Mucosa of descending colon (tissue), 3 donors: ENCODE measurements at places on chromosomes 3 and 15. TPM values are rescaled to one million over a fixed set of nuclear protein-coding genes. Genes with fewer than 3 reads are reported as not detected.

GRCh38 chr15:58992181-58992580, 4.7 kb downstream of the RNF111 start:
- no peak for DNase-seq

- no peak for DNase-seq
These were observed 15.4 kb upstream of the BTLA start for GRCh38 chr3:112514527-112515128.

GRCh38 chr15:66429546-66429945, 42.8 kb downstream of the MAP2K1 start:
- DNase-seq = no peak

DNA sequence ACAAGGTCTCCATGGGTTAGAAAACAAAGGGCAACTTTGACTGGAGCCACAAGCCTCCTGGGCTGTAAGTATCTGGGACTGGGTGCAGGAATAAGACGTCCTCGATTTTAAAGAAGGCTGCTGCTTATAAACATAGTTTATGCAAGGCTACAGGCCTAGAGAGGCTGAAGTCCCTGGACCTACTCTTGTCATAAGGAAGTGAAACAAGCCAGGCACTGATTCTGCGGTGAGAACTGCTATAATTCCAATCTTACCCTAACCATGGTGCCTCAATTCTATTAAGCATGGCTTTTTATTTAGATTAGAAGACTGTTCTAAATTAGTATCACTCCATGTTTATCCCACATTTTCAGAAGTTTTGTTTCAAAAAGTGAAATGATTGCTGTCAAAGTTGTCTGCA, 777.6 kb downstream of the PLOD2 start:
- no peak for DNase-seq

DNA sequence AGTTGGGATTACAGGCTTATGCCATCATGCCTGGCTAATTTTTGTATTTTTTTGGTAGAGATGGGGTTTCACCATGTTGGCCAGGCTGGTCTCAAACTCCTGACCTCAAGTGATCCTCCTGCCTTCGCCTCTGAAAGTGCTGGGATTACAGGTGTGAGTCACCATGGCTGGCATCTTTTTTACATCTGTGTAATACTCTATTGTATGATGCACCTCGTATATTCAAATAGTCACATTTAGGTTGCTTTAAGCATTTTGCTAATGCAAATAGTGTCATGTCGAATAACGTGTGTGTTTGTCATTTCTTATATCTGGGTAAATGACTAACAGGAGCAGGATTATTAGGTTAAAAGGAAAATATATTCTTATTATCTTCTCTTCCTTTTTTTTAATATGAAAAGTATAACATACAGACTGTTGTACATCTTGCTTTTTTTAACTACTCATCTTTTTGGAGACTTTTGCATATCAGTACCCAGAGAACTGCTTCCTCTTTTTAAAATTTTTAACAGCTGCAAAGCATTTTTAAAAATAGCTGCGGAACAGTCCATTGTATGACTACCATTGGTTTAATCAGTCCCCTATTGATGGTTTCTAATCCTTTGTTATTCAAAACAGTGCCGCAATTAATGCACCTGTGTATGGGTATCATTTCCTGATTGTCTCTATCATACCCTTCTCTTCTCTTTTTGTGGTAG, 13.4 kb downstream of the SCAMP5 start:
- DNase-seq = no peak

- no peak for DNase-seq
These were observed 253.7 kb upstream of the TRIM42 start for GRCh38 chr3:140424211-140424610.

DNA sequence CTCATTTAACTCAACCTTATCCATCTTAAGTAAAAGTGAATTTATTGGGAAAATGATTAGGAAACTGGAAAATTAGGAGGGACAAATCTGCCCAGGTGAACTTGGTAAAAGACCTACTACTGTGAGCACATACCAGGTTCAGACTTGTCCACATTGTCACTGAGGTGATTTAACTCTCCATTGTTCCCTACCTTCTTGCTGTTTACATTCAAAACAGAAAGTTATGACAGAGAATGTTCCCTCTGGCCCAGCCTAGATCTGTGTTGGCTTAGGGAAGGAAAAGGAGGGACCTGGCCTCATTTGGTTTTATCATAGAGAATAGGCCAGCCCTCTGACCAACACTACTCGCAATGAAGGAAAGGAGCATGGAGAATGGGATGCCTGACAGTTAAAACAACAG, 117.6 kb downstream of the SATB1 start:
- DNase-seq = no peak

GRCh38 chr3:125129512-125129997, 73.8 kb upstream of the HEG1 start:
- DNase-seq = peak; percentile 61

DNA sequence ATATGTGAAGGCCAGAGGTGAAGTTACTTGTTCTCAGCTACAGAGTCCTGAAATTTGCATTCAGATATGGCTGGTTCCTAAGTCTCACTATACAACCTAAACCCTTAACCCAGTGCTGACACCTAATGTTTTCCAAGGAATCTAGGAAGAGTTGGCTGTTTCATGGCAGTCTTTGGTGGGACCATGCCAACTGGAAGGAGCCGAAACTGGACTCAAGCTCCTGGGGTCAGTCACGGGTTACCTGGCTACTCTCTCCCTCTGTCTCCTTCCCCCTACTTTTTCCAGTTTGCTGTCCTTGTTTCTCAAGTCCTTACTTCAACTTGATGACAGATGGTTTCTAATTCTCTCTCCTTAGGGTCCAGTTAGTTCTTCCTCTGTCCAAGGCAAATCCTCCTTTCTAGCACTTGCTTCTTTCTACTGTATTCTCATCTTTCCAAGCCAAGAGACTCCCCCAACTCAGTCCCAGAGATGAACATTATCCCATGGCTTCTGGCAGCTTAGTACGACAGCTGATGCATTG, 88.6 kb upstream of the COL6A5 start:
- DNase-seq = no peak

GRCh38 chr3:97810779-97811390, 10.9 kb upstream of the CRYBG3 start:
- no peak for DNase-seq

DNA sequence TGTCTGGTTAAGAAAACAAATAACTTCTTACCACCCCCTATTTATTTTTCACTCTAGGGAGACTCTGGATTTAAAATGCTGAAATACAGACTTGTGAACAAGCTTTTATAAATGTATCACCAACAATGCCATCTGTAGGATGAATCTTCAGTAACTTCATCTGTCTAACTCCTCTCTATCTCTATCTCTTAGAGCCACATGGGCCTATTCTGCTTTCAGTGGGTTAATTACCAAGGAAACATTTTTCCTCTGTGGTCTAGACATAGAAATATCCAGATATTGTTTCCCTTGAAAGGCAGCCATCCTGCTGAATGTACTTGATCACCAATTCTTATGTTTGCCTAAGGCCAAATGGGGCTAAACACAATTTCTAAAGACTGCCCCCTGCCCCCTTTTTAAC, 167.6 kb upstream of the COL8A1 start:
- no peak for DNase-seq

GRCh38 chr3:10775828-10776227, 40.2 kb upstream of the SLC6A11 start:
- no peak for DNase-seq

DNA sequence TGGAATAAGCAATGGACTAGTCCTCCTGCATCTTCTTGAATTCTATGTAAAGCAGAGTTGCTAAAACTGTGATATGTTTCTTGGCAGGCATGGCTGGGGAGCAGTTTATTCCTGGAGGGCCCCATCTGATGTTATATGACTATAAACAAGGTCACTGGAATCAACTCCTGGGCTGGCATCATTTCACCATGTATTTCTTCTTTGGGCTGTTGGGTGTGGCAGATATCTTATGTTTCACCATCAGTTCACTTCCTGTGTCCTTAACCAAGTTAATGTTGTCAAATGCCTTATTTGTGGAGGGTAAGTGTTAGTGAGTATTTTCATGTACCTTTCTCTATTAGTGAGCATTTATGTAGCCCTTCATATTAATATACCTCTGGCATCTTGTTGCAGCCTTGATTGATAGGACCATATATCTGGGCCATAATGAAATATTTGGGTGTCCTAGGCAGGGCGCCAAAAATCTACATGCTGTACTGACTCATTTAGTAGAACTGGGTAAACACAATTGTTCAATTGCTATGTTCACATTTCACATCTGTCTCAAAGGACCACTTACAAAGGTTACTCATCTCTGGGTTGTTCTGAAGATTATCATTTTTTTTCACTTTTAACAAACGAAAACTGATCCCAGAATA, 52.6 kb upstream of the ADGRG7 start:
- DNase-seq = no peak

DNA sequence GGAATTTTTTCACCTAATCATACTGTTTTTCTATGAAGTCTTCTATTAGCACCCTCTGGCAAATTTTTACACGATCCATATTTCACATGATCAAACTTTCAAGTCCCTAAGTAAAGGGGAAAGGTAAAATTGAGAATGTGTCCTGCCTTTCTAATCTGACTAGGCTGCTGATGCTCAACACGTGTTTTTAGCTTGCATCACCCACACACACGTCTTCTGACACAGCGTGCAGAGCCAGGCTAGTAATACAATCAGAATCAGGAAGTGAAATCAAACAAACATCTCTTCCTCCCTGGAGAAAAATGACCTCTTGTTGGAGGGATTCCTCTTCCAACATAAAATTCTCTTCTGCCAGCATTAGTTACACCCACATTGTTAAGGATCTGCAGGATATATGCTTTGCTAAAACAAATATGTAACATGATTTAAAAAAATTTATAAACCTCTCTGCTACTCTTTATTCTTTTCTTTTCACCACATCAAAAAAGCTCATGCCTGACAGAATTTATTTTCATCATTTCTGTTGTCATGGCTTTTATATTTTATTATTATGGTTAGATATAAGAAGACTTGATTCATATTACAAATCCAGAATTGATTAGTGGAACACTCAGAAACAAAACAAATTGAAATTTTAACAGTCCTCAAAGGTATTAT, 122.4 kb downstream of the RAP2B start:
- DNase-seq = no peak

DNA sequence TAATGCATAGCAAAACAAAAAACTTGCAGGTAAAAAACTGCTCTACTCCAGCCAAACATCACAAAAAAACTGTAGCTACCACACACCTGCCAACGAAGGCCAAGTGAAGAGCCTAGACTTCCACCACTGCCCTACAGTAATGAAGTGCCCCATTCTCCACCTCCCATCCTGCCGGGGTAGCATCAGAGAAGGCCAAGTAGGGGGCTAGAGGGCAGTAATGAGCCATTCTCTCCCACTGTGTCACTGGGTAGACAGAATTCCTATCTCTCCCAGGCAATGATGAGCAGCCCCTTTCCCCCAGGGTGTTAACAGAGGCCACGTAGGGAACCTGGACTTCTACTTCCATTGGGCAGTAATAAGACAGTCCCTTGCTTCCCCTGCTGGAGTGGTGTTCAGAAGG, 9.5 kb downstream of the SEC22C start:
- DNase-seq = peak; percentile 60

DNA sequence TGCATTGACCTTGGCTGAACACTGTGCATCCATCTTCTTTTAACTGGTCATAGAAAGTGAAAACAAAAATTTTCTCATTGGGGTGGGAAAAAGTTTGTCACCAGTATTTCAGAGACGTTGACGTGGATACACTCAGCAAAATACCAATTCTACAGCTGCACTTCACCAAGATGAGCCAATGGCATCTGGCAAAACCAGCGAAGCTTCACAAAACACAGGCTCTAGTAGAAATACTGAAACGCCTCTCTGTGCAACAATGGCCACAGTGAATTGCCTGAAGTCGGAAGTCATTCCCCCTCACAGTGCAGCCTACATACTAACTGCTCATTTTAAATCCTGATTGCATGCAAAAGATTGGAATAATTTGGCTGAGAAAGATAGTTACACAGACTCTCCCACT, 17.0 kb downstream of the PCYT1A start:
- DNase-seq = no peak

DNA sequence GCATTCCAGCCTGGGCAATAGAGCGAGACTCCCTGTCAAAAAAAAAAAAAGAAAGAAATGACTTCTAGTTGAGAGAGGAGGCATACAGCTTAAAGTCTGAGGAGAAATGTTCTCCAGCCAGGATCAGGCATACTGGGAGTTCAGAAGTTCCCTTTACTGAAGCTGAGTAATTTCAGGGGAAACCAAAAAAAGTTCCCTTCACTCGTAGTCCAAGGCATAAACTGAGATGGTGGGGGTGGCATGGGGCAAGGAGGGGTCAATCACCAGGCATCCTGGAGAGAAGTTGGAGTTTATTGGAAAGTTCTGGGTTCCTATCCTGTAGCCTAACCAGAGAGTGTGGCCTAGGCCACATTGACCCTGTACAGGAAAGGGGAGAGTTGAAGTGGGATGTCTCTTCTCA, 5.9 kb downstream of the GPX1 start:
- no peak for DNase-seq

- DNase-seq = no peak
These were observed 60.1 kb downstream of the IQSEC1 start for GRCh38 chr3:13013151-13013561.

- no peak for DNase-seq
These were observed 617.4 kb downstream of the SI start for GRCh38 chr3:164460851-164461250.

- no peak for DNase-seq
These were observed 36.4 kb upstream of the MYZAP start for GRCh38 chr15:57555270-57555669.

DNA sequence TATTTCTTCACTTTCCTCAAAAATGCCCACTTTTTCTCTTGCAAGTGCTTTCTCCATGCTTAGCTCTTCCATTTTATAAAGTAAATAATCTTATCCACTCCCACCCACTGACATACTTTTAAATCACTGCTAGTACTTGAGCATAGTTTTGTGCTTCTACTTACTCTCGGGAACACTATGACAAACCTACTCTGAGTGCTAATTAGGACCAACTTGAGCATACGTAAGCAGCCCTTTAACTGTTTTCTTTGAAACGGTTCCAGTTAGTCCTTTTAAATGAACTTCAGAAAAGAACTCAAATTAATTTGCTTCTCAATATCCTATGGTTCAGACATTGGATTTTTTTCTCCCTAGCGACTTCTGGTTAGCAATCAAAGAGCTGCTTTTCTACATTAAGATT, 280.0 kb upstream of the SOX2 start:
- no peak for DNase-seq

PPP1R14D gene
- 186 TPM for total RNA-seq

ZFYVE19 gene
- 22.2 TPM for total RNA-seq

SENP2 gene
- 28.4 TPM for total RNA-seq

NTRK3 gene
- 2.1 TPM for total RNA-seq

FAM107A gene
- total RNA-seq = 2.2 TPM

AGTR1 gene
- 0.52 TPM for total RNA-seq

AGBL1 gene
- total RNA-seq = 0.10 TPM
